ENCODE measurements at places on chromosomes 3 and 15.

- DNase-seq: no peak
Observed at GRCh38 chr3:151268267-151269235, 9.8 kb downstream of the P2RY14 start.

- DNase-seq: no peak
Observed at GRCh38 chr3:100400419-100400779, 490 bp downstream of the TOMM70 start.

DNA sequence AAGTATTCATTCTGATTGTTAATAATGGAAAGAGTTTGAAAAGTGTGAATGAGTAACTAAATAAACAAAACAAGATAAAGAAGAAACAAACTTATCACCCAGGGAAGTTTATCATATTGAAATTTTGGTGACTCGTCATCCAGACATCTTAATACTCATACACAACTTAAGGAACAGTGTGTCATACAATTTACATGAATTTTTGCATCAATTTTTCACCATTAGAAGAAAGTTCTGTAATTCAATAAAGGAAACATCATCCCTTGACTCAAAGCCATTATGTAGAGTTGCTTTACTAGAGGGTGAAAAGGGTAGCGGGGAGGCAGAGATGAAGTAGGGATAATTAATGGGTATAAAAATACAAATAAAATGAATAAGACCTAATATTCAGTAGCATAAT, 536.2 kb downstream of the GRM7 start:
- no peak for DNase-seq

GRCh38 chr3:49711489-49711888, 8.0 kb downstream of the AMIGO3 start:
- DNase-seq: no peak

GRCh38 chr15:25742041-25742730, 120.9 kb downstream of the ATP10A start:
- no peak for DNase-seq

DNA sequence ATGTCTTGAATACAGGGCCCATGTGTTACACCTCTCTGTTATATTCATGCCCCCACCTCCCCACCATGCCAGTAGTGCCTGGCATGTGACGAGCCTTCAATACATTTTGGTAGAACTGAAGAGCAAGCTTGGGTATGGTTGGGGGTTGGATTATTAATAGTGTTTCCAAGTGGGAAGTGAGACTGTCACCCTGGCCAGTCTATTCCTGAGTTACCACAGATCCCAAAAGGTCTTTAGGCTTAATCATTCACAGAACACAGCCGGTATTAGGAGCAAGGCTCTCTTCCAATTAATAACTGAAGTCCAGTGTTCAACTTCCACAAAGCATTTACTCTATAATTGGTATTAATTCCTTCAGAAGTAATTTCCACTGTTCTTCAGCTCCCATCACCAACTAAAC, 231.9 kb upstream of the LRTM1 start:
- no peak for DNase-seq

GRCh38 chr15:58065445-58066041, at the start of gene ALDH1A2:
TSS of gene ALDH1A2 (minus strand) at chr15:58065711. CDS start at chr15:58065650, 61 bp downstream.
- peak; percentile 12 for DNase-seq

Measured in NCI-H345 (cell line).